ENCODE measurements at places on chromosomes 6 and 20.

DNA sequence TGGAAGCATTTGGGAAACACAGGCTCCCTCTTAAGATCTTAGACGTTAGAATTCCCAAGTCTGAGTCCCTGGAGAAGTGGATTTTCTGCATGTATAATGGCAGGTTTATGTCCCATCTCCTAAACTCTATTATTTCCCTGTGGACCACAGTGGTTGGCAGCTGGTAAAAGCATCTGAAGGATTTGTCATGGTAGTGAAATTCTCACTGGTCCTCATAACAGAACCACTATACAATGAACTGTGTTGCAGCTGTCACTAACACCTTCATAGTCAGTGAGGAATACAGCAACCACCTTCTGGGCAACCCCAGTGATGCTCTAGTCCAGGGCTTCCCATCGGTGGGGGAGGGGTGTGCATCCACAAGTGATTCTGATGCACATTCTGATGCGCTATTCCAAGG, 396.9 kb downstream of the ZFAND3 start:
- no peak for DNase-seq

- DNase-seq: no peak
Observed at GRCh38 chr20:60115451-60115850, 157.2 kb downstream of the CDH26 start.

- DNase-seq: no peak
Observed at GRCh38 chr6:143783077-143783476, 60.1 kb upstream of the LTV1 start.

DNA sequence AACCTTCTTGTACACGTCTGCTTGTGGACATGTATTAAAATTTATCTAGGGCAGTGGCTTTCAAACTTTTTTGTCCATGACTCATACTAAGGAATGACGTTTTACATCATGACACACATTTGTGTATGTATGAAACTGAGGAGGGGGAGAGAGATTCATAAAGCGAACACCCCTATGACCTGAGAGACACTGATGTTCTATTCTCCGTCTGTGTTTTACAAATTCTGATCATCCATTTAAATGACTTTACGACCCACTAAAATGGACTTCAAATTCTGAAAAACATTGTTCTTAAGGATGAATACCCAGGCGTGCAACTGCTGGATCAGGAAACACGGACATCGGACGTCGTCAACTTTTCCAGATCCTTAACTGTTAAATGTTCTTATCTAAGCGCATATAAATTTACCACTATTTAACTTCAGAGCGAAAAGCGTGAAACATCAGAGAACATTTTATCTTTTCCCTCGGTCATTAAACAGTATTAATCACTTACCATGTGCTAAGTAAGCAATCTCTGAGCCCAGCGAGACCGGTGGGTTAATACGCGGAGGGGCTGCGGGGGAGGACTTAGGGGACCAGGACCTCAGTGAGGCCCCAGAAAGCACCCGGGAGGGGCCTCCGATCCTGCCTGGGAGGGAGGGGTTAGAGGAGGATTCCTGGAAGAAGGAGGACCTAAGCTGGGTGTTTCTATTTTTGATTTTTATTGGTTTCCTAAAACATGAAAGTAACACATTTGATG, 1.2 kb downstream of the PLAGL1 start:
- no peak for DNase-seq

DNA sequence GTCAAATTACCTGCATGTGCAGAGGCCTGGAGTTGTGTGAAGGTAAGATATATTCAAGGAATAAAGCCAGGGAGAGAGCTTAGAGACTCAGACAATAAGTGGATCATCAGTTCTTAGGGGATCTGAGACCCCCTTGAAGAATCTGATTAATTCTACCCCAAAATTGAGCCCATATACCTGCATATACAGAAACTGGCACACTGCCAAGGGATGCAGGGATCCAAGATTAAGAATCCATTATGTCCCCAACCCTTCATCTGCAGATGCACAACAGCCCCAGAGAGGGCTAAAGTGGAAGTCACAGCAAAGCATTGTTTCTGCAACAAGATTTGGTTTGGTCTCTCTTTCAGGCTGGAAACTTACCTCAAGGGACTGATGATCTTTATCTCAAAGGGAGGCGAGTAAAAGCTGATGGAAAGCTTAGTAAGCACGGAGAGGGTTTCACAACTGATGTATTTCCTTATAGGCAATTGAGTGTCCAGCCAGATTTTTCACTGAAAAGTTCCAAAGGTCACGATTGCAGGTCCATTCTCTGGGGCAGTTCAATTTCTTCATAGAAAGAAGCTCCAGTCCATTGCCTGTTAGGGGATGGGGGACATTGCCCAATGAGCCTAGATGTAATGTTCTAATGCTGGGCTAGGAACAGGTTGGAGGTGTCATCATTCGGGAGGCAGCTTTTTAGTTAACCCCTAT, 20.9 kb upstream of the STK35 start:
- DNase-seq: no peak

- no peak for DNase-seq
Observed at GRCh38 chr6:142796571-142796970, 148.4 kb downstream of the HIVEP2 start.

DNA sequence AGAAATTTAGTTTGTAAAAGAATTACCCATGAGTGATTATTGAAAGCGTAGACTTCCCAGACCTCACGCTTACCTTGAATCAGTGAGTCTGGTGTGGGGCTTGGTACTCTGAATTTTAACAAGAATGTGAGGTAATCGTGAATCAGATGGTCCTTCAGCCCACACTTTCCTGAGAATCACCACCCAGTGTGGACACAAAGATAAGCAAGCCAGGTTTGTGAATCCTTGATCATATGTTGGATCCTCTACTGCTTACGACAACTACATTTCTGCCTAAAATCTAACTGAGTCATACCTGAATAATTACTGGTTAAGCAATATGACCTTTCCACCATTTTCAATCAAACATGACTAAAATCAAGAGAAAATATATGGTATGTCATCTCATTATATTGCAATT, 589.3 kb downstream of the TFAP2A start:
- no peak for DNase-seq

- DNase-seq: no peak
Observed at GRCh38 chr6:47769982-47770381, 11.8 kb upstream of the OPN5 start.

- DNase-seq: no peak
Observed at GRCh38 chr20:20205141-20205861, 153.0 kb downstream of the CFAP61 start.

DNA sequence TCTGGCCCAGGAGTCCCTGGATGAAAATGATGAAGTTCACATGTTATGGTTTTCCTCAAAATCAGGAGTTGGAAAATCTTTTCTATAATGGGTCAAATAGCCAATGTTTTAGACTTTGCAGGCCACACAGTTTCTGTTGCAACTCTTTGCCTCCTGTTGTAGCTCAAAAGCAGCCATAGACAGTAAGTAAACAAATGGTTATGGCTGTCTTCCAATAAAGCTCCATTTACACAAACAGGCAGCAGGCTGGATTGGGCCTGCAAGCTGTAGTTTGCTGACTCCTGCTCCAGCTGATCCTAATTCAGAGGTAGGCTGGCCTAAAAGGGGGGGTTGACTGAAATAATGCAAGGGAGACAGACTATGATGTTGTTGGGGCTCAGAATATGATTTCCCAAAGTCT, 33.0 kb downstream of the METTL24 start:
- DNase-seq: no peak

DNA sequence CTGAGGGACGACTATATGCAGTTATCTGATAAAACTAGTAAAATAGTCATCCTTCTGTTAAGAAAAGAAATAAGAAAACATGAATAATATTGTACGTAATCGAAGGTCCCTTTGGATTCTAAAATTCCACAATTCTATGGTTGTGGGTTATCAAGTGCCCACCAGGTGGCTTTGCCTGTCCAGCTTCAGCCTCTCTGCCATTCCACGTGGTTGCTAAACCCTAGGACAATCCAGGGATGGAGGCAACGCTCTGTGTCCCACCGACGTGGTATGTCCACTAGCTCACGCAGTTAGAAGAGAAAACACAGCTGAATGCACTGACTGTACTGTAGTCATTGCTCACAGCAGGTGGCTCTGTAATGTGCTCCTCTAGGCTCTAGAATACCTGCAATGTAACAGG, 349.3 kb downstream of the FARS2 start:
- DNase-seq: no peak

- DNase-seq: no peak
Observed at GRCh38 chr20:17515053-17515452, 16.1 kb downstream of the BFSP1 start.

DNA sequence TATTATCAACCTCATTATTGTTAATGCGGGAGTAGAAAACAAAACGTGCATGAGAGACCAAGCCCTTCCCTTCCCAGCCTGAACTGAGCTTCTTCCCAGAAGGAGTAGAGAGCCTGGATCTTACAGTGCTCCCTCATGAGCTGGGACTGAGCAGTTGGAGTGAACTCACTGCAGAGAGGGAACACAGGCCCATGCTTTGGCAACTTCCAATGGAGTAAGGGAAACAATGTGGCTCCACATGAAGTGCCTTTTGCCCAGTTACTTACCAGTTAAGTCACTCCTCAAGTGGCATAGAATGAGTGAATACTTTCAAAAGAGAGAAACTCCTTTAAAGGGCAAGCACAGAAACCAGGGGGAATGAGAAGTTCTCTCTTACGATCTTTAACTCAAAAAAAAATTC, 12.4 kb downstream of the FHL5 start:
- no peak for DNase-seq

DNA sequence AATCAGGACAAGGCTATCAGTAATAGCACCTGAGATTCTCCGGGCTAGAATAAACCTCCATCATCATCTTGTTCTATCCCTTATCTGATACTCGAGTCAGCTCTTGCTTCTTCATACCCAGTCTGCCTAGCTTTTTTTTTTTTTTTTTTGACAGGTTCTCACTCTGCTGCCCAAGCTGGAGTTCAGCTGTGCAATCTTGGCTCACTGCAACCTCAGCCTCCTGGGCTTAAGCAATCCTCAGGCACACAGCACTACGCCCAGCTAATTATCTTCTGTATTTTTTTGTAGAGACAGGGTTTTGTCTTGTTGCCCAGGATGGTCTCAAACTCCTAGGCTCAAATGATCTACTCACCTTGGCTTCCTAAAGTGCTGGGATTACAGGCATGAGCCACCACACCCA, 19.5 kb downstream of the SRSF6 start:
- DNase-seq: no peak

DNA sequence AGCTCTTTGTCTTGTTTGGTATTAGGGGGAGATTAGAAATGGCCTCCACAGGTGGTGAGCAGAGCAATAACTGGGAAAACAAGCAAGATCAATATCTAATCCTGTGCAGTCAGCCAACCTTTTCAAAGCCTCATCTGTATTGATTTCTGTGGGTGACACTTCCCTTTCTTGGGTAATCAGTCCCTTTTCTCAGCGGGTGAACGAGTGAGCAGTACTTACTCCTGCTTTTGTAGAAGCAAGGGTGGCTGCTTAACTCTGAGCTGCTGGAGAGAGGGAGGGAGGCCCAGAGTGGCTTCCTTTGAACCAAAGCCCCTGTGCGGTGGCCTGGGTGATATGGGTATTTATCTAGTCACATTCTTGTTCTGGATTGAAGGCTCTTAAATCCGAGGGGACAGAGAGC, 254.8 kb upstream of the CHD6 start:
- DNase-seq: no peak

DNA sequence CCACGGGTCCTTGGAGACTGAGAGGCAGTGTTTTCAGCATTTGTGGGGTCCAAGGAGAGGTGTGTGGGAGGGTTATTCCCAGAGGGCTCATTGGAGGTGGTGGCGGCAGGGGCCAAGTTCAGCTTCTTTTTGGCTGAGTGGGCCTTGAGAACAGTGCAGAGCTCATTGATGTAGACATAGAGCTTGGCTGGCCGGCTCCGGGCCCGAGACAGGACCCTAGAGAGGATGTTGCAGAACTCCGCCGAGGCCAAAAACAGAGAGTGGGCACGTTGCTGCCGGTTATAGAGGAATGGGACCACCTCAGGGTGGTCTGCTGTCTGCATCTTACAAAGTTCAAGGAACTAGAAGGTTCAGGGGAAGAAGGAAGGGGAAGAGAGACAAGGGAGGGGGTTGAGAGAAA, 3.7 kb upstream of the ZBTB22 start:
- no peak for DNase-seq

DNA sequence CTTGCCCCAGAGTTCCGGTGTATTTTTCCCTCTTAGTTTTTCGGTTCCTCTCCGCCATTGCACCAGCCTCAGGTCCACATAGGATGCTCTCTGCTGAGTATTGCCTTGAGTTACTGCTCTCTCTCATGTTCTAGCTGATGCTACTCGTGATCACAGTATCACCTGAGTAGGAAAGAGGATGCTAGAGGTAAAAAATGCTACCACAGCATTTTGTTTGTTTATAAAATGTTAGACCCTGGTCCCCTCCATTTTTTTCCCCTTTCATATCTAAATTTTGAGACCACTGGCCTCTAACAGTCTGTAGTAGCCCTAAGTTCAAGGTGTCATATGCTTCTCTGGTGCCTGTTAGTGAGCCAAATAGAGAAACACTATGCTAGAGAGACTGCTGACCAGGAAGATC, 175.5 kb downstream of the OR2B2 start:
- DNase-seq: no peak

DNA sequence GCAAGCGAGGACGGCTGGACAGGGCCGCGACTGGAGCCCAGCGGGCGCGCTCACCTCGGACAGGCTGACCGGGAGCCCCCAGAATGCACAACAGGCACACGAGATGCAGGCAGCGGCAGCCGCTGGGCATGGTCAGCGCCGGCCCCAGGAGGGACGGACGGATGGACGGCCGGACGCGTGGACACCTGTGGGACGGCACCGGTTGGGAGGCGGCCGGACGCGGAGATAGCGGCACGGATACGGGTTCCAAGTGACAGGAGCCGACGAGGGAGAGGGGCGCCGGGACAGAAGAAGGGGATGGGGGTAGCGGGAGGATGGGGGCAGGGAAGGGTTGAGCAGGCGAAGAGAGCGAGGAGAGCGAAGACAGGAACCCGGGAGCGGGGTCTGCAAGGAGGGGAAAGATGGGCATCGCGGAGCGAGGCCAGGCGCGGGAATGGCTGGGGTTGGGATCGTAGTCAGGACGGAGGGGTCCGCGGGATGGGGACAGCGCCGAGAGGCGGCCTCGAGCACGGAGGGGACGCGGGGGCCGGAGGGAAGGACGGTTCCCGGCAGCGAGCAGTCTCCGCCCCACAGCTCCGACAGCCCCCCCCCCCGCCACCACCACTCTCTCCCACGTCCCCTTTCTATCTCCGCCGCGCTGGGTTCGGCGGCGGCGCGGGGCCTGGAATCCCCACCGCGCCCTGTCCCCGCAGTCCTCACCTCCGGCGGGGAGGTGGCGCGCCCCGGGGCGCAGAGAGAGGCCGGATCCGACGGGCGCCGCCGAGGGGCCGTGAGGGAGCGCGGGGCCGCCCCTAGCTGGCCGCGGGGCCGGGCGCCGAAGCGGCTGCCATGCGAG, 435 bp downstream of the DLK2 start:
- DNase-seq: peak; percentile 15
